Thyroid gland (tissue), 4 donors: ENCODE measurements at places on chromosomes 13 and 19. TPM values are rescaled to one million over a fixed set of nuclear protein-coding genes. Genes with fewer than 3 reads are reported as not detected.

PRRG2 gene
- total RNA-seq, result 8.9 TPM

DHRS12 gene
- 31.3 TPM for total RNA-seq

LGALS4 gene
- not detected for total RNA-seq

HRC gene
- 1.6 TPM for total RNA-seq

SLC17A7 gene
- total RNA-seq, result 0.73 TPM

RRAS gene
- 30.7 TPM for total RNA-seq

TLE6 gene
- 20.7 TPM for total RNA-seq

MBD3L2 gene
- not detected for total RNA-seq

ADGRE1 gene
- not detected for total RNA-seq

SIGLEC12 gene
- not detected for total RNA-seq

KRTDAP gene
- total RNA-seq, result not detected
